Activated T-cell treated with anti-CD3 and anti-CD28 coated beads for 1 hour (primary cell): ENCODE measurements at places on chromosomes 1 and 21.

- DNase-seq, result no peak
Observed at GRCh38 chr1:39103328-39104157, 77.4 kb downstream of the NDUFS5 start.

- no peak for DNase-seq
Observed at GRCh38 chr1:2392686-2393085, 1.0 kb downstream of the RER1 start.

DNA sequence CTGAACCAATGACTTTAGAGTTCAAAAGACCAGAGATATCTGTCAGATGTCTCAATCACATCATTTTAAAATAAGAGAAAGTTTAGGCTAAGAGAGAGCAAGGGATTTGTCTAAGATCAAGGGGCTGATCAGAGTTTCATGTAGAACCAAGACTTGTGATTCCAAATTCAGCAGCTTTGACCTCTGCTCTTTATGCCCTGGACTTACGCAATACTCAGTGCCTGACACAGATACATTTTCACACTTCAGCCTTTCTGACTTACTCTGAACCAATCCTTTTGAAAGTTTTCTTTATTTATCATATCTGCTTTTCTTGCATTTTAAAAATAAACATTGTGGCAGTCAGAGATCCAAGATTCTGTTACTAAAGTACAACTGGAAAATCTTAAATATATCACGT is 428.0 kb downstream of the PLPP3 start:
- DNase-seq, result no peak

DNA sequence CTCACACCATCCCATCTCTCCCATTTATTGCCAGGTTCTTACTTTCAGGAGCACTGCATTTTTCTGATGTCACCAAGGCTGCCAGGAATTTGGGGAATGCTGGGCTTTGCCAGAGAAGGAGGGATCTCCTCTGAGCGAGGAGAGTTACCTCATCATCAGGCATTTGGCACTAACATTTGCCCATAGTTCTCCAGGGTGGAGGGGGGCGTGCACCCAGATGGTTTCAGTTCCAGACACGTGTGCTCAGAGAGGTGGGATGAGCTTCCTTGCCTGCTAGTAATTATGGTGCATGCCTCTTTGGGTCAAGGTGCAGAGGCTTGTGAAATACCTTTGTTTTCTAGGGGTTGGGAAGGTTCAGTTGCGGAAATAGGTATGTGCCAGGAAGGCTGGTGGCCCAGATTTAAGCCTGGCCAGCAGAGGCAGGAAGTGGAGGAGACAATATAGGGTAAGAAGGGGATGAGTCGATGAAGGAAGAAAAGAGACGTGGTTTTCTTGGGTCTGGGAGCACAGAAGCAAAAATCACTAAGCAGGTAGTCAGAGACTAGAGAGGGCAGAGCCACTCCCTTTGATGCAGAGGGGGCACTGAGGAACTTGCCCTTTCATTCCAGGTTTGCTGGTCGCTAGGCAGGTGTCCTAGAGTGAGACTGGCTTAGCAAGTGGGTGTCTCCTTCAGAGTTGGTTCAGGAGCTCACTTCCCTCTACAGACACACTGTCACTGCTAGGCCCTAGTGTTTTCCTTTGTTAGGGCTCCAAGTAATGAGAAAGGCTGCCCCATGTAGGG is 7.2 kb downstream of the TUFT1 start:
- DNase-seq, result no peak

GRCh38 chr21:35905096-35905962 is 155.0 kb downstream of the SETD4 start:
- no peak for DNase-seq

- DNase-seq, result no peak
Observed at GRCh38 chr1:214510914-214511638, 40.3 kb downstream of the PTPN14 start.

DNA sequence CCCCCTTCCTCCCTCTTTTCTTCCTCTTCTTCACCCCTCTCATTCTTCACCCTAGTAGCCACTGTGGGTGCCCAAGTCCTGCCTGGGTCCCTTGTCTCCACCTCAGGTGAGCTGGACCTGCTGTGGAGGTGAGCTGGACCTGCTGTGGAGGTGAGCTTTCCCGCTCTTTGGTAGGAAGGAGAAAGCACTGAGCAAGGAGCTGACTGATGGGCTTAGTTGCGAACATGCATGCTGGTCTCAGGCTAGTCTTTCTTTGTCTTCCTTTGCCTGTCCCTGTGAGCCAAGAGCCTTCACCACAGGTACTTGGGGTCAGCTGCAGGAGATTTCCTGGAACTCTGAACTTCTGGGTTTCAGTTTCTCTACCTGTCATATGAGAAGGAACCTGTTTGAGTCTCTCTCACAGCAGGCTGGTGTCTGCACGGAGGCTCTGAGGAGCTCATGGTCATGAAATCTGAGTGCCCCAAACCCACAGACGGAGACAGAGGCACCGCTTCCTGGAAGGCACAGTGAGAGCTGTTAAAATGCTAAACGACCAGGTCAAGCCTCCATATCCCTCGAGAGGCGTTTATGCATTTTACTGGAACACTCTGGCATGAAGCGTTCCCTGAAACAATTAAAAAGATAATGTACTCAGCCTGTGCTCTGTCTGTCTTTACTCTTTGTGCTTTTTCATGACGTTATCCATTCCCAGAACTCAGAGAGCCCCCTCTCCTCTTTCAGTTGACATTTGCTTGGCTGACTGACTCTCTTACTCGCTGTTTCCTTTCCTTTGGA is 69.5 kb downstream of the RHOU start:
- DNase-seq, result no peak

GRCh38 chr21:33544451-33545195 is 1.8 kb downstream of the SON start:
- no peak for DNase-seq

DNA sequence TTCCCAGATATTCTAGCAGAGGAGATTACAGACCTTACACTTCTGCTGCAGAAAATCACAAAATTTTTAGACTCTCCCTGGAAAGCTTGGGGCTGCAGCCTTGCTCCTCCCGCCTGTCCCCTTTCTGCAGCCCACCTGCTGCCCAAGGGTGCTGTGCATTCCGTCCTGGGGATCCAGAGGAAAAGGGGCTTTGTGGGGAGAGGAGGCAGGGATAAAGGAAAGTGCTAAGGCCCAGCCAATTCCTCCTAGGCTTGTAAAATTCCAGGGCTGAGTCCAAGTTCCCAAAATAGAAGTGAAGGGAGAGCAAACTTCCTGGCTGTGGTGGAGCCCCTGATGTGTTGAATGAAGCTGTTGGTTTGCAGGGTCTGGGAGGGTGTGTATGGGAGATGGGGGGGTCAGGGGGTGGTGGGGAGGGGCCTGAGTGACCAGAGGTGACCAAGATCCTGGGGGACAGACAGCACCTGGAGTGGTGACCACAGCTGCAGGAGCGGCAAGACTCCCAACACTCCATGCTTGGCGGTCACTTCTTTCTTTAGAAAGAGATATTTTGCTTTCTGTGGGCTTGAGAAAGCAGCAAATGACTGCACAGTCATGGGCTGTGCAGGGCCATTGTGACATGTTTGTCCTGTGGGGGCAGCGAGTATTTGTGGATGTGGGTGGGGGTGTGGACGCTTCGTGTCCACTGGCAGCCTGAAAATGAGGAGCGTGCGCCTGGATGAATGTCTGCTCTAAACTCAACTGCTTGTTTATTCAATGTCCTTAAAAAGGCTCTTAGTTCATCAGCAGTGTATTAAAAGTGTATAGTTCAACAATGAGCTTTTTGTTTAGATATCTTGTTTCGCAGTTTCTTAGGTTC is 68.4 kb downstream of the TLR5 start:
- no peak for DNase-seq

DNA sequence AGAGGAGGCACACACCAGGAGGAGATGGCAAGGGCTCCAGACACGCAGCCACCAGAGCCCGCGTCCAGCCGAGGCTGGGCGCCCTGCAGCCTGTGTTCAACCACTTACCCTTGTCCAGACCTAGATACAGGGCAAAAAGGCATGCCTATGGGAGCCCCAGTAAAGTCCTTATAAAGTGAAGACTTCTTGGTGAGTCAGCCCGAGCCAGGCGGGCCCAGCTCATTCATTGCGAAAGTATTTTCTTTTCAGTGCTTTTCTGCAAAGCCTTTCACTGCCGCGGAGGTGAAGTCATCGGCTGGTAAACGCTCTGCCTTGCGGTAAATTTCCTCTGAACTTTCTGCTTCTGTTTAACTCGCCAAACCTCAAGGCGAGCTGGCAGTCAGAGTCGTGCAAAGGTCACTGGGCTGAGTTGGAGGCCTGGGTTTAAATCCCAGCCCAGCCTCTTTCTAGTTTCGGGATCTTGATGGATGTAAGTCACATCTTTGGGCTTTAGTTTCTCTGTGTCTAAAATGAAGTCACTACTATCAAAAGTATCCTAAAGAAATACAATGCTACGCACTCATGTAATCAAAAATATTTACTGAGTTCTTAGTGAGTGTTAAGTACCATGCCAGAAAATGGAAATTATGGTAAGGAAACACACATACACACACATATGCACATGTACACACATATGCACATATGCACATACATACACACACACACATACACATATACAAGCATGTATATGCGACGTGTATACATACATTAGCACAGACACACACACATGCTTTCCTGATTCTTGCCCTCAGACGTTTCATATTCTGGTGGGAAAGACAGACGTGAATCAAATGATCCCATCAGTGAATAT is 54.7 kb upstream of the IFFO2 start:
- DNase-seq, result peak; percentile 48

- no peak for DNase-seq
Observed at GRCh38 chr1:59738152-59738551, 76.6 kb upstream of the HOOK1 start.

DNA sequence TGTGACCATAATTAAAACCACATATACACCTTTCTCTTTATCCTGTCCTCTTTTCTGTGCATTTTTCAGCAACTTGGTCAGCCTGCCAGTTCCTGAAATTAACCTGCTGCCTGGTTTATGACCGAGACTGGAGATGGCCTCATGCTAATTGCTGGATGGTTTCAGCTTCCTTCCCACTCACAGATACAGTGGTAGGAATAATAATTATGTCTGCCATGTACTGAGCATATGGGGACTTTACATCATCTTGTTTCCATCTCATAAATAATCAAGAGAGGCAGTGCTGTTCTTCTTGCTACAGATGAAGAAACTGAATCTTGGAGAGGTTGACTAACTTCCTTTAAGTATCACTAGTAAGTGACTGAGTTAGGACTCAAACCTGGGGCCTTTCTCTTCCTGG is 148.2 kb downstream of the NOS1AP start:
- DNase-seq, result no peak

- no peak for DNase-seq
Observed at GRCh38 chr1:154856544-154856943, 13.5 kb downstream of the KCNN3 start.

DNA sequence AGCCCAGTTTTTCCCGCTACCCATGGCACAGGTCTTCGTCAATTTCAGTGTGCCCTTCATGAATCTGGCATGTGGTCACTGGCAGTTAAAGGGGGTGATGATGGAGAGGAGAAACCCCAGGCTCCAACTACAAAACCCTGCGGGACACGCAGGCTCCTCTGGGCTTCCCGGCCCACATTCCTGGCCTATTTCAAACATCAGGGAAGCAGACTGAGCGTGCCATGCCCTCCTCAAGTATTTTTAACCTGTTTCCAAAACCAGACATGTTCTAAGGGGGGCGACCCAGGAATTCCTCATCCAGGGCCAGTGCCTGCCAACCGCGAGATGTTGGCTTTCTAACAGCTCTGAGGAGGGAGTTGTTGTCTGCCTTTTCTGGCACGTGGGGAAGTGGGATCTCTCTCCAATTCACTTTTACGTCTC is 85.1 kb downstream of the CAPZB start:
- DNase-seq, result no peak

GRCh38 chr1:16006010-16006409 is 2.0 kb downstream of the SRARP start:
- DNase-seq, result no peak

- no peak for DNase-seq
Observed at GRCh38 chr1:187641463-187641862, 812.7 kb downstream of the PLA2G4A start.

DNA sequence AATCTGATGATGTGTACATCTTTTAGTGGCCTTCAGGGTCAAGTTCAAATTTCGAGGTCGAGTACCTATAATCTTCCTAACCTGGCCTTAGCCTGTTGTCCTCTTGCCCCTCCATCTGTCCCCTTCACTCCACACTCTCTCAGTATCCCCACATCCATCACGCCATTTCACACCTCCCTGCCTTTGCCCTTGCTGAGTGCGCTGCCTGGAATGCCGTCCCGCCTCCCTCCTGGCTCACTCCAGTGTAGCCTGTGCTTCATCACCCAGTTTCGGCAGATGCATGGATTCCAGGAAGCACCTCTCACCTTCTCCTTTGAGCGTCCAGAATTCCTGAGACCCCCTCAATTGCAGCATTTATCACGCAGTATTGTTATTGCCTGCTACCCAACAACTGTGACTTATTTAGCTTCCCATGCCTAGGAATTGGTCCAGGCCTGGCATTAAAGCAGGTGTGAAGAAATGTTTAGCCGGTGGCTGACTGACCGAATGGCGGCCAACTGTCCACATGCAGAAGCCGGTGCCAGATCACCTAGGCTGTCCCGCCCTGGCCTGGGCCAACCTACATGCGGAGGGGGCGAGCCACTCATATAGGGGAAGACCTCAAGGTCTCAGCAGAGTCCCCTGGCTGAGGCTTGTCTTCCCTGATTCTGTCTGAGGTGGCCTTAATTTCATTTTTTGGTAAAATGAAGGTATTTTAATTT is 34.5 kb downstream of the MYOM3 start:
- DNase-seq, result no peak

GRCh38 chr21:28742527-28742926 is 250.2 kb downstream of the LTN1 start:
- DNase-seq, result no peak

DNA sequence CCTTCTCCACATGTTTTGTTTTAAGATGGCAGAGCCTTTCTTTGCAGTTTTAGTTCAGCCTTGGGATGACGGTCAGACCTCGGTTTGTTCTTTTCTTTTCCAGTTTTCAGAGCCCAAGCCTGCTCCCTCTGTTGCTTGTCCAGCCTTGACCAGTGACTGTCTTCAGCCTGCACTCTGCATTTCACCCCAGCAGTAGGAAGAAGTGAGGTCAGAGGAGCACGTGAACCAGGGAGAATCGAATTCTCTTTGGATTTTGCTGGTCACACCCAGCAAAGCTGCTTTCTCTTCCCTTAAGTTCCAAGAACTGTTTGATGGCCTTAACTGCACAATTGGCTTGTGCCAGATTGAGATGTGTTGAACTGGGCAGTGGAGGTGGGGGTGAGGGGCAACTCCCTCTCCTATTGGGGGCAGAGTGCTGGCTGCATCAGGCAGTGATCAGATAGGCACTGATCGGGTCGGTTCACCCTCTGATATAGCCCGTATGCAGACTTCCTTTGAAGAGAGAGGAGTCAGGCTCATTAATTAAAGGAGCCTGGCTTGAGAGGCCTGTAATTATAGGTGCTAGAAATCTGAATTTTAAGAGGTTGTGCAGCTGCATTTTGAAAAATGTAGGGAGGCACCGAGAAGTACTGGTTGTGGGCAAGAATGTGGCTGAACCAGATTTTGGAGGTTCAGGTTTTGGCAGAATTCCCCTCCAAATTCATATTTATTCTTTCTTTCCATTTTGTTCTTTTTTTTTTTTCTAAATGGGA is 42.4 kb downstream of the PEX14 start:
- DNase-seq, result no peak

DNA sequence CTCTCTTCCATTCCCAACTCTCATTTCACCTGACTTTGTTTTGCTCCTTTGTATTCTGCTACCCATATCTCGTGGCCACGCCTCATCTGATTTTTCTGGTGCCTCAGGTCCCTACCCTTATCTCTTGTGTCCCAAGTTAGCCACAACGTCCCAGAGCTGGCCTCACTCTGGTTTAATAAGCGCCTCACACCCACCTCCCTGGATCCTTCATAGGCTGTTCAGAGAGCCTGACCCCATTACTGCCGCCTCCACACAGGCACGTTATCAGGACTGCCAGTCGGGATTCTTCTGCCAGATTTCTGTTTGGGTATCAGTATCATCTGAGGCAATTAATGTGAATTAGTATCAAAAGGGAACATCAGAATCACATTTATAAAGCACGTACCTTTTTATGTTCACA is 34.7 kb upstream of the TMEM125 start:
- DNase-seq, result no peak
